Sigmoid colon (tissue), 7 donors: ENCODE measurements at places on chromosomes 5 and 9. TPM values are rescaled to one million over a fixed set of nuclear protein-coding genes. Genes with fewer than 3 reads are reported as not detected.

DNA sequence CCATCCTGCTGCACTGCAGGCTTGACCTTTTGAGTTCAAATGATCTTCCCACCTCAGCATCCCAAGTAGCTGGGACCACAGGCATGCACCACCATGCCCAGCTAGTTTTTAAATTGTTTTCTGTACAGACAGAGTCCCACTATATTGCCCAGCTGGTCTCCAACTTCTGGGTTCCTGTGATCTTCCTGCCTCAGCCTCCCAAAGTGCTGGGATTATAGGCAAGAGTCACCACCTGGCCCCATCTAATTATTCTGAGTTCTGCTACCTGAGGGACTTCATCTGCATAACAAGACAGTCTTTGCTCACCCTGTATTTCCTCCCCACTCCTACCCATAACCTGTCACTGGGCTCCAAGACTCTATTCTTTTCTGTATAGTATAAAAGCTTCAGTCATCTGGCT is 54.6 kb upstream of the CEMIP2 start:
- DNase-seq: no peak

DNA sequence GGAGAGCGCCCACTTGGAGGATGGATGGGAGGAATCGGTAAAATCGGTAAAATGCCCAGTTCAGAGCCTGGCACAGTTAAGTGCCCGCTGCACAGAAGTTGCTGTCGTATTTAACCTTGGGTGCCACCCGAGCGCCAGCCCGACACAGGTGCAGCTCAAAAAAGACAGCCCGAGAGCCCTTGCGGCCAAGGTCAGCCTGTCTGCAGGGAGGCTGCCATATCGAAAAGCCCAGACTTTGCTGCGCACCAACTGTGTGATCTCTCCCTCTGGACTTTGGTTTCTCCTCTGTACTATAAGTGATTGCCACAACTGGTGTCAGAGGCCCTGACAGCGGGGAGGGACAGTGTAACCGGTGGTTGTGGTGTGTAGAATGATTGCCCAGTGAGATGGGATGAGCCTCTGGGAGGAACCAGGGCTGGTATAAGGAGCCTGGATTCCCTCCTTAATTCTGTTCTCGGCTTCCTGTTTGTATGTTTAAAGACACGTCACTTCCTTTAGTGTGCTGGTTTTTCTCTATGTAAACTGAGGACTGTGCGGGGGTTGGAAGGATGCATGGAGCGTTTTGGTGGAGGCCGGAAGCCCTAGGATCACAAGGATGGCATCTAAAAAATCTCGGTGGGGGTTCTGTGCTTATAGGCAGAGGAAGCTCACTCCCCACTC is 792 bp downstream of the NTMT1 start:
- no peak for DNase-seq

TSSK1B gene
- not detected for total RNA-seq

- no peak for DNase-seq
Measured at GRCh38 chr5:33964132-33964700, 20.3 kb downstream of the SLC45A2 start.

C9 gene
- not detected for total RNA-seq

DNA sequence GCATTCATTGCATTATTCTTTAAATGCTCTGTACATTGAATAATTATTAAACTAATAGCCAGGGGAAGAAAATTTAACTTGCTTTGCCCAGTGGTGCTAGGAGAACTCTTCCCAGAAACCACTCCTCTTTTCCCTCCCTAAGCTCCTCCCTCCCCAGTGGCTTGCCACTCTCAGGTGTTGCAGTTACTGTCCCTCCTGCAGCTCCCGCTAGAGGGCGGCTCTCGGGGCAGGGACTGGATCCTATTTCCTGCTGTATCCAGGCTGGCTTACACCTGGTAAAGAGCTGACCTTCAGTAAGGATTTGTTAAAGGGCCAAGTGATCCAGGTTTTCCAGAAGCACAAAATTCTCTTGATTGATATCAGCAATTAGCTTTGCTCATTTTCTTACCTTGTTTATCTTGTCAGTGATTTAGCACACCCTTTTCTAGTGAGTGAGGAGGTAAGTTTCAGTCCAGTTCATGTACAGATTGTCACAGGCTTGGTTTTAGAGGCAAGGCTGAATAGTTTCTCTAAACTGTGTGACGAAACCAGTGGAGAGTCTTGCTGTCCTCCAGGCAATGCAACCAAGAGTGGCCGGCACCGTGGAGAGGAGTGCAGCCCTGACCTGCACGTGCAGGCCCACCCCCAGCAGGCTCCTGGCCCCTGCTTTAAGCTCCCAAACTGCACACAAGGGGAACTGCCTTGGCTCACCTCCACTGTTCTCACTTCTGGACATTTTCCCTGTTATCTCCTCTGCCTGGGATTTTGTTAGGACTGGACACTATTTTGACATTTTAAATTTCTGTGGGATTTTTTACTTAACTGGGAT is 423.8 kb downstream of the SPOCK1 start:
- no peak for DNase-seq

DNA sequence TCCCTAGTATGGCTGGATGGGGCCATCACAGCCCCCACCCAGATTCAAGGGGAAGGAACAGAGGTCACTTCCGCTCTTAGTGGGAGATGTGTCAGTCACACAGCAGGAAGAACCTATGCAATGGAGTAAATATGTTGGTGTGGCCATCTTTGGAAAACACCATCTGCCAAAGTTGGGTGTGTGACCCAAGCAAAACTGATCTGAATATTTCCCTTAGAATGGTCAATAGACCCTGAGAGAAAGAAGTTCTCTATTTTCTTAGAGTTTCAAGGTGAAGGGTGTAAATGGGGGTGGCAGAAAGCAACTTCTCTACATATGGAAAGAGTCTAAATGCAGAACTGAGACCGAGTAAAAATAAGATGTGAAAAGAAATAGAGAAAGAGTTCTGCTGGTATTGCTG is 212.7 kb downstream of the ESM1 start:
- no peak for DNase-seq

NRARP gene
- total RNA-seq: 2.9 TPM

DNA sequence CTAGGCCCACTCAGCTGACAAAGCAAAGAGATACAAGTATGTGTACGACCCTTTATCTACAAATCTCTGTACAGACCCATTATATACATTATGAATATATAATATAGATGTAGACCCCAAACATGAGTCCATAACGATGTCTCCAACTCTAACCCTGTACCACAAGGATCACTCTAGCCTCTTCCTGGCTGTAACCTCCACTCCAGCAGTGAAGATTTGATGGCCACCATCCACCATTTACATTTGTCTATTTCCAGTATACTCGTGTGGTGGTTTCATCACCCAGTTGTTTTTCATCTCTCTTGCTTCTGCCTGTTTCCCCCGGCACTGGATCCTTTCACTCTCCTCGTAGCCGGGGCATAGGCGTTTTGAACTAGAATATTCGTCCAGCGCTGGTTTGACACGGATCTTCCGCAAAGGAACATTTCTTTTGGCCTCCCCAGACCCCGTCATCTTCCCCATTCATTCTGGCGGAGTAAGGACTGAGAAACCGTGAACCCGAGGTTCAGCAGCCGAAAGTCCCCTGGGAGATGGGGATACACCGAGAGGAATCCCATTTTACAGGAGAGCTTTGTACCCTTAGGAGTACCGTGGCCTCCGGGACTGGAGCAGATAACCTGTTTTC is 828 bp upstream of the TRIO start:
- no peak for DNase-seq

SLCO4C1 gene
- not detected for total RNA-seq

GRCh38 chr9:113215132-113215531 is 5.9 kb downstream of the FKBP15 start:
- DNase-seq: no peak

SLC6A19 gene
- total RNA-seq: not detected

SPINK9 gene
- not detected for total RNA-seq

GPR150 gene
- 0.36 TPM for total RNA-seq

GRCh38 chr5:82832445-82832844 is 244.7 kb downstream of the TMEM167A start:
- no peak for DNase-seq

- no peak for DNase-seq
Measured at GRCh38 chr5:4348423-4348822, 752.8 kb downstream of the IRX1 start.

DNA sequence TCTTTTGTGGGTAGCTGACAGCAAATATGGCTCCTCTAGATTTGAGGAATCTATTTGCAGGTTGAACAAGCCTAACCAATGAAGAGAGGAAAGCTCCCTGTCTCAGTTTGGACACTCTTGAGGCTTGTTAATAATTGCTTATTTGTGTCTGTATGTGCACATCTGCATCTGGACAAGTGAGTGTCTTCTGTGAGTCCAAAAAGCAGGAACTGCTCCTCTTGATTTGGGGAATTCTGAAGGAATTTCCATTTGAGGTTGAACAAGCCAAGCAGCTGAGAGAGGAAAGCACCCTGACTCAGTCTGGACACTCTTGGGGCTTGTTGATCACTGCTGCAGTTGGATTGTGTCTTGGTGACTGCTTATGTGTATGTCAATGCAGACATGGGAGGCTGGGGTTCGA is 211.6 kb downstream of the DTWD2 start:
- no peak for DNase-seq

PDZD2 gene
- 7.1 TPM for total RNA-seq

- DNase-seq: no peak
Measured at GRCh38 chr5:73278693-73279092, 105.7 kb downstream of the TMEM174 start.

- DNase-seq: no peak
Measured at GRCh38 chr5:178116143-178116885, 3.0 kb downstream of the N4BP3 start.

DNA sequence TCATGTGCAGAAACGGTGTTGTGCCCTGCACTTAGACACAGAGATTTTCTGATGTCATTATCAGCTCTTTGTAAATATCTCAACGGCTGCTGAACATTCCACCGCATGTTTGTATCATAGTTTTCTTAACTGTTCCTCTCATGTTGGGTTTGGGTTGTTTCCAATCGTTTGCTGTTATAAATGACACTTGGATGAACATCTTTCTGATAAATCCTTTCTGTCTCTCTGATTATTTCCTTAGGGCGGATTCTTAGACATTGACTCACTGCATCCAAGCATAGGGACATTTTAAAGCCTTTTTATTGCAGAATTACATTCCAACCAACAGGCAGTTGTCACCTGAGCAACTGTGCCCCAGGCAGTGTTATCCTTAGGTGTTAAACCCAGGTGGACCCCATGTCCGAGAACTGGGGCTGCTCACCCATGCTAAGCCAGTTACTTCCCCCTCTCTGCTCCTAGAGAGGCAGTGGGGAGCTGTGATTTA is 28.5 kb downstream of the COL5A1 start:
- peak; percentile 45 for DNase-seq

DNA sequence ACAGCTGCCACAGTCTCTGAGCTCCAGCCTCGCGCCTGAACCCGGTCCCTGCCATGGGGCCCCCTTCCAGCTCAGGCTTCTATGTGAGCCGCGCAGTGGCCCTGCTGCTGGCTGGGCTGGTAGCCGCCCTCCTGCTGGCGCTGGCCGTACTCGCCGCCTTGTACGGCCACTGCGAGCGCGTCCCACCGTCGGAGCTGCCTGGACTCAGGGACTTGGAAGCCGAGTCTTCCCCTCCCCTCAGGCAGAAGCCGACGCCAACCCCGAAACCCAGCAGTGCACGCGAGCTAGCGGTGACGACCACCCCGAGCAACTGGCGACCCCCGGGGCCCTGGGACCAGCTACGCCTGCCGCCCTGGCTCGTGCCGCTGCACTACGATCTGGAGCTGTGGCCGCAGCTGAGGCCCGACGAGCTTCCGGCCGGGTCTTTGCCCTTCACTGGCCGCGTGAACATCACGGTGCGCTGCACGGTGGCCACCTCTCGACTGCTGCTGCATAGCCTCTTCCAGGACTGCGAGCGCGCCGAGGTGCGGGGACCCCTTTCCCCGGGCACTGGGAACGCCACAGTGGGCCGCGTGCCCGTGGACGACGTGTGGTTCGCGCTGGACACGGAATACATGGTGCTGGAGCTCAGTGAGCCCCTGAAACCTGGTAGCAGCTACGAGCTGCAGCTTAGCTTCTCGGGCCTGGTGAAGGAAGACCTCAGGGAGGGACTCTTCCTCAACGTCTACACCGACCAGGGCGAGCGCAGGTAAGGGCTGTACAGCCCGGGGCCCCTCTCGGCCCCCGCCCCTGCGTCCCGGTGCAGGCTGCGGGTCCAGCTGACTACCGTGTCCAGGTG is 509 bp downstream of the LVRN start:
- peak; percentile 65 for DNase-seq
